ENCODE measurements at places on chromosomes 1 and 21. TPM values are rescaled to one million over a fixed set of nuclear protein-coding genes. Genes with fewer than 3 reads are reported as not detected.

The TNFRSF4 gene
- not detected for total RNA-seq

The HSD11B1 gene
- total RNA-seq: not detected

The PHLDA3 gene
- total RNA-seq: 36.9 TPM

The CHI3L2 gene
- total RNA-seq: 0.55 TPM

The RSPO1 gene
- not detected for total RNA-seq

The STIL gene
- 11.3 TPM for total RNA-seq

The SLC30A10 gene
- total RNA-seq: not detected

The TTLL10 gene
- not detected for total RNA-seq

The SPATC1L gene
- 4.3 TPM for total RNA-seq

The KRTAP10-7 gene
- total RNA-seq: not detected

DNA sequence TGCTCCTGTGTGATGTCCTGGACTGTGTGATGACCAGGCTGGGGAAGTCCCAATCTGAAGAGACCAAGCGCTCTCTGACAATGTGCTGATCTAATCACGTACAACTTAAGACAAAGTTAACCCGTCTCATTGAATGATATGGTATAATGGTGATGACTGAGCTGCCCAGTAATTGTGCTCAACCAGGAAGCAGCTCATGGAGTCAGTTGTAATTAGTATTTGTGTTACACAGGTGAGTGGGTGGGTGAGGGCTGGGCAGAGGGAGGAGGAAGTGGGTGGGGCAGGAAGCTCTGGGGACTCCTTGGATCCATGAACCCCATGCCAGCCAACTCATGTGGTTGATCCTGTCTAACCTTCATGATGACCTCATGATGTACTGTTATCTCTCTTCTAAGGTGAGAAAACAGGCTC lies 8.7 kb upstream of the ECE1 start:
- DNase-seq: no peak

DNA sequence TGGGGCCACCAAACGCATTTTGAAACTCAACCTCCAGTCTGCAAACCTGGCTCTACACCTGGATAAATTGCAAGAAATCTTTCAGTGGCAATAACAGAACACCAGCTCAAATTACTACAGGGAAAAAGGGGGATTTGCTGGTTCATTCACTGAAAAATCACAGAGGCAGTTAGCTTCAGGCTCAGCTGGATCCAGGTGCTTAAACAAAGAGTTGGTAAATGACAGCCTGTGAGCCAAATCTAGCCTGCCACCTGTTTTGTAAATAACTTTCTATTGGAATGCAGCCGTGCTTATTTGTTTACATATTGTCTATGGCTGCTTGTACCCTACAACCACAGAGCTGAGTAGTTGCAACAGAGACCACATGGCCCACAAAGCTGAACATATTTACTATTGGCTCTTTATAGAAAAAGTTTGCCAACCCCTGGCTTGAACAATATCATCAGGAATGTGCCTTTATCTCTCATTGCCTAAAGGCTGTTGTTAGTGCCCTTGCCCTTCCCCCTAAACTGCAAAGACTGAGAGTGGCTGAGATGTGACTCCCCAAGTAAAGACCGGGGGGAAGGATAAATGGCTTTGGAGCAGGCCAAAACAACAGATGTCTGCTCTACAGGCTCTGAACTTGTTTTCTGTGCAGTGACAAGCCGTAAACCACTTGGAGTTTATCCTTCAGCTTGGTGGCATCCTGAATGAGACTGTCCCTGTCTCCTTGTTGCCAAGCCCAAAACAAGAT lies 21.5 kb upstream of the PTPRF start:
- DNase-seq: no peak

GRCh38 chr1:59751801-59752200 lies 62.9 kb upstream of the HOOK1 start:
- DNase-seq: no peak

DNA sequence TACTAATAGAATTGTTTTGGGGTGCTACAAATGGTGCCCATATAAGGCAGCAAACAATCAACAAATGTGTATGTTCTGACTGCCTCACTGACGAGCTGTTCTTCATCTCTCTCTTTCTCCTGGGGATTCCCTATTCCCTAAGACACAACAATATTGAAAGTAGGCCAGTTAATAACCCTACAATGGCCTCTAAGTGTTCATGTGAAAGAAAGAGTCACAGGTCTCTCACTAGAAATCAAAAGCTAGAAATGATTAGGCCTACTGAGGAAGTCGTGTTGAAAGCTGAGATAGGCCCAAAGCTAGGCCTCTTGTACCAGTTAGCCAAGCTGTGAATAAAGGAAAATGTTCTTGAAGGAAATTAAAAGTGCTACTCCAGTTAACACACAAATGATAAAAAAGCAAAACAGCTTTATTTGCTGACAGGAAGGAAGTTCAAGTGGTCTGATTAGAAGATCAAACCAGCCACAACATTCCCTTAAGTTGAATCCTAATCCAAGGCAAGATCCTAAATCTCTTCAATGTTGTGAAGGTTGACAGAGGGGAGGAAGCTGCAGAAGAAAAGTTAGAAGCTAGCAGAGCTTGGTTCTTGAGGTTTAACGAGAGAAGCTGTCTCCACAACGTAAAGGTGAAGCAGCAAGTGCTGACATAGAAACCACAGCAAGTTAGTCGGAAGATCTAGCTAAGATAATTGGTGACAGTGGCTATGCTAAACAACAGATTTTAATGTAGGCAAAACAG lies 26.3 kb downstream of the ATP2B4 start:
- peak; percentile 77 for DNase-seq

DNA sequence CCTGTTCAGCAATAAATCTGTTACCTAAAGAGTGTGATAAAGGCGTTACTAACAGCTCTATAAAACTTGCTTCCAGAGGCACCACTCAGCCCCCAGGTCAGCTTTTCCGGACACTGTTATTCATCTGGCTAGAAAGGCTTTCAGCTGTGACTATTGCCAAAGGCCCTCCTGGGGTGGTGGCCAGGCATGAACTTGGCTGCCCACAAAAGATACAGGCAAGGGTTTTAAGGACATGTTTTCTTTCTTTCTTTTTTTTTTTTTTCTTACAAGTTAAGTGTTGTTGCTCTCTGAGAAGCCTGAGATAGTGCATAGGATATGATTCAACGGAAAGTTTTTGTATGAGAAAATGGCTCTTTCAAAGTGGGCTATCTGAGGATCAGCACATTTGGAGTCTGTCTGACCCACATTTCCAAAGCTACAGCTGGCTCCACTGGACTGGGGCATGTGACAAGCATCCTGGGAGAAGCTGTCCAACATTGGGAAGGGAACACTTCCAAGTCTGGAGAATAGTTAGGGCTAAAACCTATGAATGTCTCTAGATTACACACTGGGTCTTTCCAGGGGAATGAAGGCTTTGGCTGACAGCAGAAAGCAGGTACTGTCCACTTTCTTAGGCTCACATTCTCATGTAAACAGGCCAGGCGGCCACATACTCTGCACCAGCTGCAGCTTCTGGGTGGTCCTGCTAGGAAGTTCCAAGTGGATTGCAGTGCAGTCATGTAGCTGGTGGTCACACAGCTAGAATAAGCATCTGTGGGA lies 639.7 kb downstream of the LMO4 start:
- no peak for DNase-seq

DNA sequence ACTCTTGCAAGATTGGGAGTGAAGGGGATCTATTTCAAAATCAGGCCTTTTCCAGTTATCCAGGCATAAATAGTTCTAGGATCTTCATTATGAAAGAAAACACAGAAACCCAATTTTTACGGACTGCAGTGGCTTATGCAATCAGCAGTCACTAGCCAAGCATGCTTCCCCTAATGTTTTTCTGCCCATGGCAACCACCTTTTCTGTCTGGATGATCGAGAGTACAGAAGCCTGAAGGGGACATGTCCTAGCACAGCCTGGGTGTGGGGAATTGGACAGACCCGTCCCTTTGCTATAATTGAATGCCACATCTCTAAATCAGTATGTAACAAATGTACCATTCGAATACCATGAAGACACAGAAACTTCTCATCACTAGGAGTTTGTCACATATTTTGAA lies 29.8 kb upstream of the NCAM2 start:
- DNase-seq: peak; percentile 8

- DNase-seq: no peak
Measured at GRCh38 chr1:185960422-185961321, 226.5 kb downstream of the HMCN1 start.

DNA sequence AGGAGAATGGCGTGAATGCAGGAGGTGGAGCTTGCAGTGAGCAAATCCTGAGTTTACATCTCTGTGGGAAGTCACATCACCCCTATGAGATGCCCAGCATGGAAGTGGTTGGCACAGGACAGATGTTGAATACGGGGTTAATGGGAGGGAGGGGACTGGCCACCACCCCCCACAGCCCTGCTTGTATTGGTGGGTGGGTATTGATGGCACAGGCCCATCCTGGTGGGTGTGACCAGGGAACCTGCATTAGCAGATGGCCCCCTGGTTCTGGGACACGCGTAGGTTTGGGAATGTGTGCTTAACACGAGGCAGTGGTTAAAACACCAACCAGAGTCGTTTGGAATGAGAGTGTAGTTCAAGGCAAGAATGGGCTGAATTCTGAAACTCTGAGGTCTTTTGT lies 117.9 kb downstream of the PRDM2 start:
- DNase-seq: no peak

DNA sequence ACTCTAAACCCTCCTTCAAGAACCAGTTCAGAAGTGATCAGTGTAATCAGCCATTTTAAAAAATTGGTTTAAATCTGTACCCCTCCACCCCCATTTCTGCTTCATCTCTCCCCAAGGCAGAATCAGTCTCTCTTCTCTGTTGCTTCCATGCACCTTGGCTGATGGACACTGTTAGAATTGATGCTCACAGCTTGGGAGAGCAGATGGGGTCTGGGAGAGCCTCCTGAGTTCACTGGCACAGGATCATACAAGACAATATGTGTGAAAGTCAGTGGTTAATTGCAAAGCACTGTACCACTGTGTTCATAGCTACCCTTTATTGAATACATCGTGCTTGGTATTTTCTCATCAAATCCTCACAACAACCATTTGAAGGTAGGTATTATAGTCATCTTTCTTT lies 140.9 kb downstream of the ROR1 start:
- no peak for DNase-seq

DNA sequence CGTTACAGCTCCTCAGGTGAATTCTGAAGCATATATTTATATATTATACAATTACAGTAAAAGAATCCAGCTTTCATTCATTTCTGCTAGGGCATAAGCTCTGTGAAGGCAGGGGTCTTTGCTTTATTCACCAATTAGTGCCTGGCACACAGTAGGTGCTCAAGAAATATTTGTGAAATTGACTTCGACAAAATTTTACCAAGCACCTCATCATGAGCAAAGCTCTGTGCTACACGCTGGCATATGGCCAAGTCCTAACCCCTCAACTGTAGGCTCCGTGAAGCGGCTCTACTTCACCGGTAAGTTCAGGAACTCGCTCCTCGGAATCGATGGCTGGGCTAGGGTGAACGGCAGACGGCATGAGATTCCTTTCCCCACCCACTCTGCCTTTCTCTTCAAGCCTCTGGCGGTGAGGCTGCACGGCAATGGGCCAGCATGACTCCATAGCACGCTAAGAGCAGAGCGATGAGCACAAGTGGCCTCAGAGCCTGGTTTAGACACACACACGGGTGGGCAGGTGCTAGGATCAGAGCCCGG lies 8.7 kb downstream of the C1orf174 start:
- DNase-seq: no peak

- peak; percentile 79 for DNase-seq
Measured at GRCh38 chr1:203278082-203278884, 27.0 kb upstream of the BTG2 start.

DNA sequence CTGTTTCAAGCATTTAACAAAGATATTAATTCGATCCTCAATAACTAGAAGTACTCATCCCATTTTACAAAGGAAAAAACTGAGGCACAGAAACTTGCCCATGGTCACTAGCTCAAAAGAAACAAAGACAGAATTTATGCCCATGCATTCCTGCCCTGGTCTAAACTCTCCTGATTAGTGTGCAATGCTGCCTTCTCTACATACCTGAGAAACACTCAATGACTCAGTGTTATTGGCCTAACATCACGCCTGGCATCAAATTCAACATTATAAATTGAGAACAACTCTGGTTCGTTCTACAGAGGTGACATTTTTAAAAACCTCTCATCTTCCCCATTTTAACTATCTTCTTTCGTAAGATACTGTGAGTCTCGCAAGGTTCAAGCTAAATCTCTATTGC lies 5.2 kb downstream of the APP start:
- DNase-seq: no peak

GRCh38 chr1:226674892-226675714 lies 64.0 kb downstream of the ITPKB start:
- no peak for DNase-seq

DNA sequence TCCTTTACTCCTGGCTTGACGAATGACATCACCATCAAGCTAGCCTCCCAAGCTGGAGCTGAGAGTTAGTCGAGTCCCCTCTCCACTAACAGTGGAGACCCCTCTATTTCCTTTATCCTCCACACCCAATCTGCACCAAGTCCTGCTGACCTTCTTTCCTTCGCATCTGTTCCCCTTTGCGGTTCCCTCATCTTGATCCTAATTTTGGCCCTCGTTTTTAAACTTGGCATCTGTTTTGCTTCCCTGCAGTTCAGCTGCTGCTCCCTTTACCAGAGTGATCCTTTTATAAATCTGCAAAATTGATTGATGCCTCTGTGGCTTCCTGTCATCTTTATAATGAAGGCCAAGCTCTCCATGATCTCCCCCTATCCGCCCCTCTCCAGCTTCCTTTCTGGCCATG lies 49.0 kb upstream of the TSPAN2 start:
- no peak for DNase-seq

DNA sequence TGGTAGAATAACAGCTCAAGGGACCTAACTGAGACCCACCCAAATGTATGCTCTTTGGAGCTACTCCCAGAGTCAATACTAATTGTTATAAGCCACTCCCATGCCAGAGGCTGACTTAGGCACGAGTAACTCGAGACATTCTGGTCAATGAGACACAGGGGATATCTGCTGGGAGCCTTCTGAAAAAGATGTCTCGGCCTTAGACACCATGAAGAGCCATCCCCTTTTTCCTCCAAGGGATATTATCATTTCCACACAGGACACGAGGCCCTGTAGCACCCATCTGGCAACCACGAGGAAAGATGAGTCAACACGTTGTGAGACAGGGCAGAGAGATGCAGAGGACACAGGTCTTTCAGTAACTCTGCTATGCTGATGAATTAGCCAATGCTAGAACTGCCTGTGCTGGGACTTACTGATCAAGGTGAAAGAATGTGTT lies 30.7 kb downstream of the ITPKB start:
- DNase-seq: peak; percentile 90

DNA sequence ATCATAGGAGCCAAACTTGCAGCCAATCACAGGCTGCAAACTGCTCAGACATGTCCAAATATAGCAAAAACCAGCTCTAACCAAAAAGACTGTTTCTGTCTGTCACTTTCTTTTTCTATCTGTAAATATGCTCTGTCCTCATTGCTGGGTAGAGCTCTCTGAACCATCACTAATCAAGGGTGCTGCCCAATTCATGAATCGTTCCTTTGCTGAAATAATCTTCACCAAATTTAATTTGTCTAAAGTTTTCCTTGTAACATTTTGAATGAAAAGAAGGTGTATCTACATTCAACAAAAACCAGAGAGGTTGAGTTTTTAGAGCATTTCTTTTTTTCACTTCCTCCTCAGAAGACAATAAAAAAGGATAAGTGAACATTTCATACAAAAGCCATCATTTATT lies 1221.7 kb upstream of the ADGRL2 start:
- no peak for DNase-seq
